GOT3 (cell line): ENCODE measurements at places on chromosomes 1 and 21.

DNA sequence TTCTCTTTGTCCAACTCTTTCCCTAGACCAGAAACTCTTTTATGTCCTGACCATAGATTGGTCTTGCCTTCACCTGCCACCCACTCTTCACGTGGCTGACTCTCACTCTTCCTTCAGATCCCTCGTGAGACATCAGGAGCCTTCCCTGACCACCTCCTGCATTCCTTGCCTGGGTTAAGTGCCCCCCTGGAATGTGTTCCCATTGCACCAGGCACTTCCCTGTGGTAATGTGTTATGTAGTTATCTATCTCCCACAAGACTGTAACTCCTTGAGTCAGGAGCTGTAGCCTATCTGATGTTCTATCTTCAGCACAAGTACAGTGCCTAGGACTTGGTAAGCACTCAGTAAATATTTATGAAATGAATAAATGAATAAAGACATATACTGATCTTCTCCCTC, 111.2 kb upstream of the CTTNBP2NL start:
- DNase-seq = no peak

DNA sequence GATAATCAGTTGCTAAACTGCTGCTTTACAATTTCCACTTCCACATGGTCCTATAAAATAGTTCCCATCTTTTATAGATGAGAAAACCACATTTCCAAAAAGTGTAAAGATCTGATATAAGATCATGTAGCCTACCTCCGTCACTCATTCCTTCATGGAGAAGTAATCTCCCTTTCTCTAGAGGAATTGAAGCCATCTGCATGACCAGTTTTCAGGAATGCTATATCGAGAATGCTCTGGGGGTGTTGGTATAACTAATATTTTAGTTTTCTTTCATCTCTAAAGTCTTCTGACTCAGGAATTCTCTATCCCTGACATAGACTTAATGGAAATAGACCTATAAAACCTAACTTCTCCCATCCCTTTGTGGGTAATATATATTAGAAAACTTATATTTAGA, 173.0 kb upstream of the UBE2U start:
- DNase-seq = no peak

- DNase-seq = no peak
Measured at GRCh38 chr1:167196166-167196565, 24.5 kb upstream of the POU2F1 start.

- DNase-seq = no peak
Measured at GRCh38 chr1:182192966-182193365, 131.5 kb upstream of the ZNF648 start.

- no peak for DNase-seq
Measured at GRCh38 chr1:96096613-96097321, 624.8 kb upstream of the PTBP2 start.

DNA sequence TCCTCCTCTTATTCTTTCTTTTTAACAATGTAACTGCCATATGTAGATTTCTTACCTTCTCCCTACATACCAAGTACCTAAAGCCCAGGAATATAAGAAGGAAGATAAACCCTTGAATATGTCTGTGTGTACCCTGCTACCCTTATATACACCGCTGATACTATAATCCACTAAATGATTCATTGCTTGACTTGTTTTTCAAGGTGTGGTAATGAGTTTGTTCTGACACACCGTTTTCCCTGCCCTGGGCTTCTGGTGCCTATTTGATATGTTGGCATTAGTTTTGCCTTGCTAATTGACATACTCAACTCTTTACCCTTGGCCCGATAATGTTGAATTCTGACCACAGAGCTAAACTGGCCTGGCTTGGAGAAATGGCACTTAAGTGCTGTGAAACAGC, 64.3 kb downstream of the IL23R start:
- DNase-seq = no peak

DNA sequence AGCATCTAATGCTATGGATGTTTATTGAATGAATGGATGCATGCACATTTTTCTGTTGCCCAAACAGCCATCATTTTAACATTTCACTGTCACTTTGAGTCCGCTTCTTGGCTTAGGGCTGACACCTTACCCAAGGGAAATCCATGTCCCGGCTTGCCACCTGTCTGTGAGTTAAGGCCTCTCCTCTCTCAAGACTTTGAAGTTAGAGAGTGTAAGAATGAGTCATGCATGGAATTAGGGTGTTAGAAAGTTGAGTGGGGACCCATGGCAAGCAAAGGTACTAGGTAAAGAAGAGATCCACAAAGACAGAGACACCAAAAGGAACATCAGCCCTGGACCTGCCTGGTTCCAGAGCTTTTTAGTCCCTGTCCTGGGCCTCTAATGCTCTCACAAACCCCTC, 35.1 kb downstream of the ATP1A1 start:
- DNase-seq = no peak

GRCh38 chr21:38273745-38274542, 17.2 kb downstream of the KCNJ15 start:
- DNase-seq = no peak

- no peak for DNase-seq
Measured at GRCh38 chr21:14985306-14985705, 79.5 kb downstream of the NRIP1 start.

DNA sequence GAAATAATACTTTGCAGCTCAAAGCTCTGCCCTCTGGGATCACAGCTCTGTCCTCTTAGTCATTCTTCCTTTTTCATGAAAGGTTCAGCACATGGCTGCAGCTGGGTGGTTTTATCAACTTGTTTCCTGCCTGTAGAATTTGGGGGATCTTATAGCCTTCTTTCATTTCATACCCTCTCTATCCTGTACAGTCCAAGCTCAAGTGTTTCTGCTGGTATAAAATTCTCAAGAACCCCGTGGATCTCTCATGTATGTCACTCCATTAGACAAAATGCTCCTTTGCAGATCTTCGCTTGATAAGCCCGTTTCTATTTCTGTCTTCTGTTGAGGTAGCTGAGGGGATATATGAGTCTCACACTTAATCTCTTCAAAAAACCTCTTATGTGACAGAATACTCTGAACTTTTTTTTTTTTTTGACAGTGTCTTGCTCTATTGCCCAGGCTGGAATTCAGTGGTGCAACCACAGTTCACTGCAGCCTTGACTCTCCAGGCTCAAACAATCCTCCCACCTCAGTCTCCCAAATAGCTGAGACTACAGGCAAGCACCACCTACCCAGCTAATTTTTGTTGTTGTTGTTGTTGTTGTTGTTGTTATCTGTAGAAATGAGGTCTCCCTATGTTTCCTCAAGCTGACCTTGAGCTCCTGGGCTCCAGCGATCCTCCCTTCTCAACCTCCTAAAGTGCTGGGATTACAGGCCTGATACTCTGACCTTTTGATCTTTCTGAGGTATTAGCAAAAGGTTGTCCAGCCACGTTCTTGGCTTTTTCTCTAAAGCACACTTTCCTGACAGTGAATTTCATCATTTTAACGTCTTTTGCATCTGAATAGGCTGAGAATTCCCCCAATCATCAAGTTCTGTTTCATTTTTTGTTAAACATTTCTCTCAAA, 24.6 kb upstream of the COL9A2 start:
- no peak for DNase-seq

DNA sequence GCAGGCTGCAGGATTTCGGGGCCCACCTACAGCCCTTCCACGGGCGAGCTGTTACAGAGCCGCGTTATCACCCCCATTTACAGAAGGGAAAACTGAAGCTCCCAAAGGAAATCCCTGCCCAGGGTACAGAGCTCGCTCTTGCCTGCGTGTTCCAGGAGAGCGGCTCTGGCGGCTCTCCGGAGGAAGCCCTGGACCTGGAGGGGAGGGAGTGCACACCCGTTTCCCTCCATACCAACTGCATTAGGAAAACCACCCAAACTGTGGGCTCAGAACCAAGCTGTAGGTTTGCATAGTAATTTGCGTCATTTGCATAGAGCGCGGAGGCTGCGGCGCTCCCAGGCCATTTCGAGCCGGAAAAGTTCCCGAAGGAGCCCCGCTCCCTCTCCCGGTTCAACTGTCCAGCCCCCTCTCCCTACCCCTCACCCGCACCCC, 24.7 kb upstream of the ADGRB2 start:
- no peak for DNase-seq

- no peak for DNase-seq
Measured at GRCh38 chr1:2528966-2529783, 888 bp downstream of the HES5 start.

- DNase-seq = no peak
Measured at GRCh38 chr1:106798991-106799390, 257.5 kb upstream of the PRMT6 start.

DNA sequence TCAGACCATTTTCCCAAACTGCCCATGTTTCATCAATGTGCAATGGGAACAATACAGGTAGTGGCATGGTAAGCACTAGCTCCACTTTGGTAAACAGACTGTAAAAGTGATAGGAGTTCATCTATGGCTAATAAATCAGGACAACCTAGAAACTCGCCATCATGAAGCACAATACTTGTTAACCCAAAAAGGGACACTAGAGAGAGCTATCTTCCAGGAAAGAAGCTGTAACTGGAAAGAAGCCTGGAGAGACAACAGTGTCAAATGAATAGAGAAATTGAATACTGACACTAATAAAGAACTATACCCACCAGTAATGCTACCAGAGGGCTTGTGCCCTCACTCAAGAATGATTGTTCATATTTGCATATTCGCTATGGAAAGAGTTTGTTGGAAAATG, 164.7 kb upstream of the RGS18 start:
- DNase-seq = no peak

GRCh38 chr1:235070819-235071218, 57.8 kb downstream of the TOMM20 start:
- no peak for DNase-seq

DNA sequence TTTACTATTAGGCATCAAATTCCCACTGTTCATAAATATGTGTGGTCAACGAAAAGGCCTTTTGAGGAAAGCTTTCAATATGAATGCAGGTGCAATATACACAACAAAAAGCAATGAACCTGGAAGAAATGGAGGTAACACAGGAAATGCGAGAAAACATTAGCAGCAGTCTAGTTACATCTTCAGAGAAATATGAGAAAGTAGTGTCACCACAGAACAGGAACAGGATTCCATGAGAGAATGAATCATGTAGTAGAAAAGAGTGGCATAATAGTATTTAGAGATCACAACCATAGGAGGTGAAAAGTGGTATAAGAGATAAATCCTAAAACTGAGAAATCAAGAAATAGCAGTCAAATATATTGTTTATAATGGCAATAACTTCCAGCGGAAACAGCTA, 103.7 kb downstream of the AK5 start:
- no peak for DNase-seq

GRCh38 chr1:225044258-225044657, 114.8 kb downstream of the DNAH14 start:
- DNase-seq = no peak

DNA sequence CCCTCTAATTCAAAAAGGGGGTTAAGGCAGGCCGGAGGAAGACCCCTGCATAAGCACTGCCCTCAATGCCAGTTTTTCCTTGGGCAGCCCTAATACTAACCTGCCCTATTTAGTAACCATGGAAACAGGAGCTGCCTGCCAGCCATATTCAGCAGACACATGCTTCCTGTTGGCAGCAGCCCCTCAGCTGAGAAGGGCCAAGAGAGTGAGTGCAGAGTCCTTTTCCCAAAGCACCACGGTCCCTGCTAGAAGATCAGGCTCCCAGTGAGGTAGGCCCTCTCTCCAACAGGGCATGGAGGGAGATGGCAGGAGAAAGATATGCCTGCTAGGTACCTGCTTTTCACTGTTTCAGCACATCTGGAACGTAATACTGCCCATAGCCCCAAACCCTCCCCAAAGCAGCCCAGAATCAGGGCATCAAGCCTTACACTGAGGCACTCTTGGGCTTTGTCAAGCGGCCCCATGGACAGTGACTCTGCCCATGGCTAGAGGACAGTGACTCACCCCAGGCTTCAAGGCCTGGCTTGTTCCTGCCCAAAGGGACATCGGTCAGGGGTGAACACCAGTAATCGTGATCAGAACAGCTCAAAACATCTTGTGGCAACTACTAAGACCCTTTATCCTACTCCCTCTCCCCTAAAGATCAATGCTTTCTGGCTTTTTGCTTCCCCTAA, 64.5 kb downstream of the BCAR3 start:
- DNase-seq = no peak

GRCh38 chr1:54545916-54546635, 2.0 kb upstream of the ACOT11 start:
- no peak for DNase-seq
